Natural killer cell (primary cell): ENCODE measurements at places on chromosomes 11 and 22. TPM values are rescaled to one million over a fixed set of nuclear protein-coding genes. Genes with fewer than 3 reads are reported as not detected.

DNA sequence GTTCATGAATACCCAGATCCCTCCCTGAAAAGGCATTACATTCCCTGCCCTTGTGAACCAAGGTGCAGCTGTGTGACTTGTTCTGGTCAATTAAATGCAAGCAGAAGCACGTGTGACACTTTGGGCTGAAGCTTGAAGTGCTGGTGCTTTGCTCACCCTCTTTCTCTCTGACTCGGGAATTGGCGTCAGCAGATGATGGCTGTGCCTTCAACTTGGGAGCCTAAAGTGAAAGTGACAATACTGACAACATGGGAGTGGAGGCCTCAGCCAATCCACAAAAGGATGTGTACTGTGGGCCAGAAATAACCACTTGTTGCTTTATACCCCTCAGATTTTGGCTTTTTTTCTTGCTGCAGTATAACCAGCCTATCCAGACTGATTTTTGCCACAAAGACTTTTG lies 148.3 kb upstream of the THY1 start:
- no peak overlapping the region for H3K27ac ChIP-seq
- H3K4me3 ChIP-seq, result no peak overlapping the region
- H3K36me3 ChIP-seq, result no peaks in the 10 kb centered on the region
- H3K4me1 ChIP-seq, result peaks cover 11% of the 10 kb centered on the region
- H3K27me3 ChIP-seq, result no peaks in the 10 kb centered on the region
- no peak for DNase-seq

DNA sequence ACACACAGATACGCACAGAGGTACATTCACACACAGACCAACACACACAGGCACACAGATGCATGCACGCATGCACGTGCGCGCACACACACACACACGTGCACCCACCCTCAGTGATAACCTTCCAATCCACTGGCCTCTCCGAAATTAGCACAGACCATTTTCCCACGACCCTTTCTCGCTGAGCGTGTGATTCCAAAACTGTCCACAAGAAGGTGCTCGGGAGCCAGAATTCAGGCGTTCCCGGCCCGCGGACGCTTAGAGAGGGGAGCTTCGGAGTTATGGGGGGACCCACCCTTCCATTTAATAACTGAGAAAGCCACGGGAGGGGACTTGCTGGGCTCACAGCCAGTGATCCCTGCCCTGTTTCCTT lies 33.8 kb upstream of the SLC35C1 start:
- no peaks in the 10 kb centered on the region for H3K36me3 ChIP-seq
- H3K4me3 ChIP-seq, result peak overlapping the region; percentile 46
- peak overlapping the region; percentile 51 for H3K27ac ChIP-seq
- peak; percentile 84 for DNase-seq
- H3K4me1 ChIP-seq, result peaks cover 9% of the 10 kb centered on the region
- H3K27me3 ChIP-seq, result no peaks in the 10 kb centered on the region

DNA sequence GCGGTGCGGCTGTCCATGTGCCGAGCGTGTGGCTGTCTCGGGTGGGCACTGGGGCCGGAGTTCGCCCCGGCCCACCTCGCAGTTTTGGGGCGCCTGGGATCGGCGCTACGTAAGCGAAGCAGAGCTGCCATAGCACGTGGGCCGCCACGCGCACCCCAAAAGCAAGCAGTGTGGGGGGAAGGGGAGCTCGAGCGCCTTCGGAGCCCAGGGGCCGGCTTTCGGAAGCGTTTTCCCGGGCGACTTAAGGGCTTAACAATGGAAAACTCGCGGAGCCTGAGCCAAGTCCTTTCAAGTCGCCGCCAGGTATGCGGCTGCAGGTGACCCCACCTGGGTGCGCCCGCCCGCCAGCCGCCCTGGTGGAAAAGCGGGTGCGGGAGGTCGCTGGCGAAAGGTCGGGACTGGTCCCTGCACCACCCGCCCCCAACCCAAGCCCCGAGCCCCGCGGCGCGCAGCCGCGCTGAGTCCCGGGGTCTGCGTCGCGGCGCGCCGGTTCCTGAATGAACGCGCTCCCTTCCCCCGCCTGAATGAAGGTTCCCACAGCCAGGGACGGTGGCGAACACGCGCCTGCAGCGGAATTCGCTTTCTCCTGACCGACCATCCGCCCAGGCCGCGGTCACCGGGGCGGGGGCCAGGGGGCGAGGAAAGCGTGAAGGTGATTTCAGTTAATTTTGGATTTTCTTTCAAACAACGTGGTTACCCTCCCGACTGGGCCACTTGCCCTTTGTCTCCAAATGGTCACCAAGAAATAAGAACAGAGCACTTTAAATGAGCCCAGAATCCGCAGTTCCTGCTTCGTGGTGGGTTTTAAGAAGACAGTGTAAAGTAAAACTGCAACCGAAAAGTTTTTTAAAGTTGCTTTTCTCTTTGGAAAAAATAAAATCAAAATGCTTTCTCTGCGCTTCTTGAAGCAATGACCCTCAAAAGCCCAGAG lies 2.8 kb upstream of the CCND1 start:
- DNase-seq, result no peak
- no peak overlapping the region for H3K27ac ChIP-seq
- no peaks in the 10 kb centered on the region for H3K36me3 ChIP-seq
- H3K27me3 ChIP-seq, result peaks cover 54% of the 10 kb centered on the region
- H3K4me3 ChIP-seq, result no peak overlapping the region

GRCh38 chr11:65422633-65423515 lies at the start of gene NEAT1:
TSS of gene NEAT1 (plus strand) at chr11:65422798.
- peak within 1 kb of the TSS; percentile 100 for H3K27ac ChIP-seq
- no peaks in the 10 kb centered on the region for H3K27me3 ChIP-seq
- H3K36me3 ChIP-seq, result peaks cover 15% of the 10 kb centered on the region
- peak; percentile 96 for DNase-seq
- H3K4me3 ChIP-seq, result peak within 1 kb of the TSS; percentile 84

GRCh38 chr11:464316-464715 lies 14.2 kb downstream of the PTDSS2 start:
- no peak for DNase-seq
- H3K4me3 ChIP-seq, result no peak overlapping the region
- H3K4me1 ChIP-seq, result no peaks in the 10 kb centered on the region
- no peaks in the 10 kb centered on the region for H3K27me3 ChIP-seq
- H3K36me3 ChIP-seq, result peaks cover 11% of the 10 kb centered on the region
- no peak overlapping the region for H3K27ac ChIP-seq

Gene RBMXL2
- total RNA-seq, result not detected

DNA sequence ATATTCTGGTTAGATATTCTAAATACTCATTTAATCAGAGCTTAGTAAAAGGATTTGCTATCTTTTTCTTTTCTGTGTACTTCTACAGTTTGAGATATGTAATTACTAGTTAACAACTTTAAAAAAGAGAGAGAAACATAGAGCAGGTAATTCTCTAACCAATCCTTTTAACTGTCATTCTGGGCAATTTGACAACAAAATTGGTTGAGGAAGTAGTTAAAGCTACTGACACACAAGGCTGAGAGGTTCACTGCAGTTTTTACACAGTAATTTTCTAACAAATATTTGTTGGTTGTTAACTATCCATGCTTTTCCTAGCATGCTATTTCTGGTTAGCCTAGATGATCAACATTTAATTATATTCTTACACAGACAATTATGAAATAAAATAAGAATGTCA lies 3.6 kb downstream of the SOX6 start:
- no peak for DNase-seq
- no peaks in the 10 kb centered on the region for H3K36me3 ChIP-seq
- no peaks in the 10 kb centered on the region for H3K4me1 ChIP-seq
- H3K4me3 ChIP-seq, result no peak overlapping the region

Gene CARNS1
- total RNA-seq, result 25.0 TPM

GRCh38 chr11:62337303-62338181 lies at the start of gene ASRGL1:
TSS of gene ASRGL1 (plus strand) at chr11:62337448. CDS start at chr11:62337978, 530 bp downstream.
- H3K27me3 ChIP-seq, result no peaks in the 10 kb centered on the region
- peak; percentile 63 for DNase-seq
- H3K4me3 ChIP-seq, result peak within 1 kb of the TSS; percentile 58
- peaks cover 12% of the 10 kb centered on the region for H3K4me1 ChIP-seq
- no peak within 1 kb of the TSS for H3K27ac ChIP-seq

- H3K4me1 ChIP-seq, result peaks cover 54% of the 10 kb centered on the region
- peaks cover 23% of the 10 kb centered on the region for H3K36me3 ChIP-seq
- H3K27ac ChIP-seq, result no peak overlapping the region
- no peak for DNase-seq
- H3K27me3 ChIP-seq, result no peaks in the 10 kb centered on the region
Measured at GRCh38 chr11:2293531-2293971, 8.2 kb downstream of the C11orf21 start.

DNA sequence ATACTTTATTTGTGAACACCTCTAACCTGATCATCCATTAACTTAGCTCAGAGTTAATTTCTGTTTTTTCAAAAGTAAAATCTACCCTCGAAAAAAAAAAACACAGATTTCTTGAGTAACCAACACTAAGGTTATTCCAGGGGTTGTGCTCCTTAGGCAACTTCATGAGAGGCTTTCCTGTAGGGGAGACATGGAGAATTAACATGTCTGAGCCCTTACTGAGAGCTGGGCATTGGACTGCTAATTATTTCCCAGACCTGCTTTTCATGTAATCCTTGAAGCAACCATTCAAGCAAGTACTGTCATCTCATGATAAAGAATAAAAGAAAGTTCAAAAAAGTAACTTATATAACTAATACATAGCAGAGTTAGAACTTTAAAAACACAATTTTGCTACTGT lies 13.5 kb upstream of the UPB1 start:
- no peaks in the 10 kb centered on the region for H3K27me3 ChIP-seq
- no peaks in the 10 kb centered on the region for H3K4me1 ChIP-seq
- H3K4me3 ChIP-seq, result no peak overlapping the region
- no peak overlapping the region for H3K27ac ChIP-seq

- H3K27ac ChIP-seq, result no peak overlapping the region
- no peaks in the 10 kb centered on the region for H3K27me3 ChIP-seq
- H3K4me1 ChIP-seq, result no peaks in the 10 kb centered on the region
- no peak for DNase-seq
- no peak overlapping the region for H3K4me3 ChIP-seq
Measured at GRCh38 chr11:129704831-129705230, 110.8 kb upstream of the TMEM45B start.

Gene XPNPEP3
- 14.8 TPM for total RNA-seq

- no peaks in the 10 kb centered on the region for H3K27me3 ChIP-seq
- no peak overlapping the region for H3K27ac ChIP-seq
- DNase-seq, result no peak
- H3K4me3 ChIP-seq, result no peak overlapping the region
- no peaks in the 10 kb centered on the region for H3K36me3 ChIP-seq
Measured at GRCh38 chr11:97290464-97291041, 900.7 kb downstream of the JRKL start.

- H3K4me3 ChIP-seq, result no peak overlapping the region
- no peak overlapping the region for H3K27ac ChIP-seq
- no peaks in the 10 kb centered on the region for H3K27me3 ChIP-seq
- DNase-seq, result no peak
- peaks cover 11% of the 10 kb centered on the region for H3K4me1 ChIP-seq
Measured at GRCh38 chr22:46514592-46515207, 22.7 kb downstream of the CELSR1 start.

Gene SLC6A5
- not detected for total RNA-seq

Gene RFPL3
- not detected for total RNA-seq

- no peaks in the 10 kb centered on the region for H3K4me1 ChIP-seq
- H3K36me3 ChIP-seq, result peaks cover 71% of the 10 kb centered on the region
- no peaks in the 10 kb centered on the region for H3K27me3 ChIP-seq
Measured at GRCh38 chr11:71482746-71483364, 29.9 kb downstream of the NADSYN1 start.

Gene EFEMP2
- 6.1 TPM for total RNA-seq

GRCh38 chr11:126418887-126419286 lies 63.4 kb downstream of the ST3GAL4 start:
- H3K27me3 ChIP-seq, result no peaks in the 10 kb centered on the region
- DNase-seq, result no peak
- H3K27ac ChIP-seq, result no peak overlapping the region
- no peak overlapping the region for H3K4me3 ChIP-seq

- peaks cover 19% of the 10 kb centered on the region for H3K4me1 ChIP-seq
- H3K27ac ChIP-seq, result no peak overlapping the region
- H3K4me3 ChIP-seq, result no peak overlapping the region
- DNase-seq, result no peak
Measured at GRCh38 chr22:31349960-31350359, 3.8 kb upstream of the PATZ1 start.

Gene RNF26
- total RNA-seq, result 18.1 TPM
